A549 (cell line): ENCODE measurements at places on chromosomes 7 and 10. TPM values are rescaled to one million over a fixed set of nuclear protein-coding genes. Genes with fewer than 3 reads are reported as not detected.

DNA sequence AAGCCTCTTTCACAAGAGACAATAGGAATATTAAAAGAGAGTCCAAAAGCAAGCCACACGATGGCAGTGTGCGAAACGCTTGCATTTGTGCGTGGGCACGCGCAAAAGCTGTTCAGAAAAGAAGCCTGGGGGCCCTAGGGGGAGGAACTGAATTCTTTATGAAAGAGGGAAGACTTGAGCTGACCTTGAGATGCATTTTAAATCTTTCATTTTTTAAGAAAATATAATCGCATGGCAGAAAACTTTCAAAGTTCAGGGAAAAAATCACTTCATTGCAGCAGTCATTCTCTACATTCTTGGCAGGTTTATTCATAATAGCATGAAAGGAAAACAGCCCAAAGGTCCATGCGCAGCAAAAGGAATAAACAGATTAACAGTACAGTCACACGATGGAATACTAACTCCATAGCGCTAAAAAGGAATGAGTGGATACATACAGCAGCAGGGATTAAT is 206.5 kb upstream of the PRKCQ start:
- DNase-seq = peak; percentile 54

DNA sequence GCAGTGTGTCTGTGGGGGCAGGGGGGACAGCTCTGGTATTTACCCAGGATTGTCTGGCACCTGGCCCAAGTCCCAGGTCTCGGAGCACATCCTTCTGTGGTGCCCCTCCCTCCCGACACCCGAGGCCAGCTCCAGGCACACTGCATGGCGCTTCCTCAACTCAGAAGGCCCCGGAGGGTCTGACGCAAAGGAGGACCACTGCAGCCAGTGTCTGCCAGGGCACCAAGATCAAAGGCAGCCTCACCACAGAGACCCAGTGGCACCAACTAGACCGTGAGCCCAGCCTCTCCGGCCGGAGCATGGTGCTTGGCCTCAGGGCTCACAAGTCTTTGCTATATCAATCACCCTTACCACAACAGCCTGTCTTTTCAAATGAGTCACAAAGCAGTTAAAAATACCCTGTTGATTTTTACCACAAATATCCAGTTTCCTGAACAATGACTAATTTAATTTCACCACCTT is 99.3 kb upstream of the DDC start:
- no peak for DNase-seq

- no peak for DNase-seq
Observed at GRCh38 chr7:143429770-143430698, 13.2 kb upstream of the TAS2R60 start.

DNA sequence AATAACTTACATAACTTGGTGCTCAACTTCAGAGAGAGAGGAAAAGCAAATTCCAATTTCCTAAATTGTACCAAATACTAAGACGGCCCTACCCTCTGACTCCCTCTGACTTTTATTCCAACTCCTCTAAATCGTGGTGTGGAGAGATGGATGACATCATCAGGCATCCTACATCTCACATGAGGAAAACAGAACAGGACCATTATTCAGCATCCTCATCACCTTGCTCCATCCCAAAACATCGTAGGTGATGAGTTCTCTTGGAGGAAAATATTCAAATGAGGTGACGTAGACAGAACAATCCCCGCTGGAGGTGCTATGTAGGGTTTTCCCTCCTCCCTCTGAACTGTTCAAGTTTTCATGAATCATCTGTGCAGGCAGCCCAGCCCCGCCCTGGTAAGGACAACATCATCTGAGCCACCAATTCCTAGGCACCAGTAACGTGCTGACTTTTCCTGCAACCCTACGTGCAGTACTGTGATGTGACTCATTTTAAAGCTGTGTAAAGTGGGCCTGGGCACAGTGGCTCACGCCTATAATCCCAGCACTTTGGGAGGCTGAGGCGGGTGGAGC is 167.2 kb downstream of the CALN1 start:
- DNase-seq = no peak

- DNase-seq = no peak
Observed at GRCh38 chr7:42102301-42102700, 134.7 kb downstream of the GLI3 start.

DNA sequence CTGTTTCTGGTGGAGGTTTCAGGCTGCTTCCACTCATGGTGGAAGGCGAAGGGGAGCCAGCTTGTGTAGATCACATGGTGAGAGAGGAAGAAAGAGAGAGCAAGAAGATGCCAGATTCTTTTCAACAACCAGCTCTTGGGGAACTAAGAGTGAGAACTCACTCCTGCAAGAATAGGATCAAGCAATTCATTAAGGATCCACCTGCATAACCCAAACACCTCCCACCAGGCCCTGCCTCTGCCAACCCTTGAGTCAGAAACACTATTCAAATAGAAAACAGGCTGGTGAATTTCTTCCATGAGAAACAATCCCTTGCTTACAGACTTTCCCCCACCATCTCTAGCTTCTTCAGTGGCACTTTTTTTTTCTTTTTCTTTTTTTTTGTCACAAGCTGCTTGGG is 317.2 kb downstream of the GPR158 start:
- DNase-seq = no peak

GRCh38 chr7:2271273-2272026 is 29.4 kb downstream of the NUDT1 start:
- DNase-seq = no peak

GRCh38 chr10:28684986-28685580 is 7.8 kb downstream of the BAMBI start:
- no peak for DNase-seq

- no peak for DNase-seq
Observed at GRCh38 chr10:49254150-49254549, 44.8 kb upstream of the C10orf71 start.

DNA sequence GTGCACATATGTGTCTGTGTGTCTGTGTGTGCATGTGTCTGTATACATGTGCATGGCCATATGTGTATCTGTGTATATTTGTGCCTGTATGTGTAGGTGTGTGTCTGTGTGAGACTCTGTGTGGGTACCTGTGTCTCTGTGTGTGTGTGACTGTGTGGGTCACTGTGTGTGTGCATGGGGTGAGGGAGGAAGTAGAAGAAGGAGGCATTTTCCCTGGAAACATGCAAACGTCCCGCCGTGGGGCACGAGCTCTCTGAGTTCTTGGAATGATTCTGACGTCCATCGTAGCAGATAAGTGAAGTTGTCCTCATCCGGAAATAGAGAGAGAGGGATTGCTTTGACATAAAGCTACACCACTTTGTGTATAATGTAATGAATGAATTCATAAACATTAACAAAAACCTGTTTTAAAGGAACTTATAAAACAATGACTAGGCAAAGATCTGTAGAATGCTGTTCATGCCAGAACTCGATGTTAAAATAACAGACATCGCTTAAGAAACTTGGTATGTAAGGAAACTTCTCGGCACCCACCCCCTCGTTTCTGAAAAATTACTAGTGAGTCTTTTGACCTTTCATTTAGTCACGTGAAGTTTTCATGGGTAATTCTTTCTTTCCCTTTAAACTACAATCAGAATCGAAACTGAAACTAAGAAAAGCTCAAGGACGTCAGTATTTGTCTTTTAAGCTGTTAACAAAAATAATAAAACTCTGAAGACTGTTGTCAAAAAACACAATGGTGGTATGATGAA is 43.6 kb upstream of the KLF6 start:
- no peak for DNase-seq

- DNase-seq = no peak
Observed at GRCh38 chr10:115696747-115697146, 576.3 kb downstream of the GFRA1 start.

DNA sequence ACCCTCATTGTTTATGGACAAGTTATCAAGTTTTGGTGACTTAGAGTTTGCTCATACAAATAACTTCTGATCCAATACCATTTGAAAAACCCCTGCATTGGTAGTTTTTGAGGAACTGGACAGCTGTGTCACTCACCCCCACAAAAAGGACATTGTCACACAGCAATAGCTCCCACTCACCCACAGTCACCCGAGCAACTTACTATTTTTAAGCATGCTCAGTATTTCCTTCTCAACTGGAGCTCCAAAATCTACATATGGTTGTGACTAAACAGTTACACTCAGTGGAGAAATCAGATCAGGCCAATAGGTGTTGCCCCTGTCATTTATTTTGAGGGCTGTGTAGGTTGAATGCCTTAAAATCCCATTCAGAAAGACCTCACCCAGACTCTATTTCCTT is 165.2 kb upstream of the AUTS2 start:
- no peak for DNase-seq

GRCh38 chr10:60352105-60352504 is 37.6 kb downstream of the ANK3 start:
- DNase-seq = no peak

GRCh38 chr10:27743877-27744801 is 1.5 kb downstream of the MKX start:
- DNase-seq = no peak

GRCh38 chr10:44006771-44007170 is 358.1 kb upstream of the ZNF32 start:
- no peak for DNase-seq

GRCh38 chr7:112510001-112510742 is 29.4 kb downstream of the LSMEM1 start:
- no peak for DNase-seq

DNA sequence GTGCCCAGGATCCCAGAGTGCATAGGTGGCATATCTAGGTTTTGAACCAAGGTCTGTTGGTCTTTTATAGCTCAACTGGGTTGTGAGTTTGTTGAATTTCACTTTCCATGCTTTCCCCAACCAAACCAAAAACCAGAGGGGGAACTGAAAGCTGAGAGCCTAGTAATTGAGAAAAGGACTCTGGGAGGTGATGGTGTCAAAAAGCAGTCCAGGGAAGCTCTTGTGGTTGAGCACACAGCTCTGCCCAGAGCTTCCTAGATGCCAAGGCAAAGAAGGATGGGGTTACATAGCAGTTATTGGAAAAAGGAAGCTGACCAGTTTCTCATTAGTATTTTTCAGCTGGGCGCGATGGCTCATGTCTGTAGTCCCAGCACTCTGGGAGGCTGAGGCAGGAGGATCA is 9.9 kb downstream of the POR start:
- DNase-seq = no peak

DNA sequence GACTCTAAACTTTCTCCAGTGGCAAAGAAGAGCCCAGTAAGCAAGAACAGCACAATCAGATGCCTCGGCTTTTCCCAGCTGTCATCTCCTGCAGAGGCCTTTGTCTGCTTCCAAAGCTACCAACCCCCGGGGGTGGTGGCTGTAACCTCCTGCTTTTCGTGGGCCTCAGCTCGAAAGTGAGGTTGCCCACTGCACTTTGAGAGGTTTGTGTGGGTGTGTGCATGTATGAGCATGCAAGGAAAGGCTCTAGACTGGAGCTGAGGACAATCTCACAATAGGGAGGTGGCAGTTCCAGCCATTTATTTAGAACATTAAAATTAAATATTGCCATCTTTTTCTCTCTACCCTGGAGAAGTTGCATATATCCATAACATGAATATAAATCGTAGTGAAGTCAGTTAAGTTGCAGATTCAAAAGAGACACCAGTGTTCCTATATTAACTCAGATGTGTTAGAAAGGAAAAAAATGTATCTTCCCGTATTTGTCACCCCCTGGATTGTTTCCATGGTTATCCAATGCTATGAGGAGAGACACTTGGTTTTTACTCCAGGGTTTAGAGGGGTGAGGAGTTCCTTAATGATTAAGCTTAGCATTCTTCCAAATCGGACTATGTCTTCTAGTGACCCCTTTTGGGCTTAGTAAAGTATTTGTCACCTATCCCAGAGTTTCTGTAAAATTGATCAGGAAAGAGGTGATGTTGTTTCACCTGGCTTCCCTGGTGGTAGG is 781.1 kb downstream of the INHBA start:
- DNase-seq = no peak

DNA sequence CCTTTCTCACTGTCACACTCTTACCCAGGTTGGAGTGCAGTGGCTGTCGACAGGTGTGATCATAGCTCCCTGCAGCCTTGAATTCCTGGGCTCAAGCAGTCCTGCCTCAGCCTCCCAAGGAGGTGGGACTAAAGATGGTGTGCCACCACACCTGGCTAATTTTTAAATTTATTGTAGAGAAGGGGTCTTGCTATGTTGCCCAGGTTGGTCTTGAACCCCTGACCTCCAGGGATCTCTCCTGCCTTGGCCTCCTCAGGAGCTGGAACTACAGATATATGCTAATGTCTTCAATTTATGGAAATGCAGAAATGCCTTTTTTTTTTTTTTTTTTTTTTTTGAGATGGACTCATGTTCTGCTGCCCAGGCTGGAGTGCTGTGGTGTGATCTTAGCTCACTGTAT is 42.7 kb downstream of the DNAJB6 start:
- no peak for DNase-seq

DNA sequence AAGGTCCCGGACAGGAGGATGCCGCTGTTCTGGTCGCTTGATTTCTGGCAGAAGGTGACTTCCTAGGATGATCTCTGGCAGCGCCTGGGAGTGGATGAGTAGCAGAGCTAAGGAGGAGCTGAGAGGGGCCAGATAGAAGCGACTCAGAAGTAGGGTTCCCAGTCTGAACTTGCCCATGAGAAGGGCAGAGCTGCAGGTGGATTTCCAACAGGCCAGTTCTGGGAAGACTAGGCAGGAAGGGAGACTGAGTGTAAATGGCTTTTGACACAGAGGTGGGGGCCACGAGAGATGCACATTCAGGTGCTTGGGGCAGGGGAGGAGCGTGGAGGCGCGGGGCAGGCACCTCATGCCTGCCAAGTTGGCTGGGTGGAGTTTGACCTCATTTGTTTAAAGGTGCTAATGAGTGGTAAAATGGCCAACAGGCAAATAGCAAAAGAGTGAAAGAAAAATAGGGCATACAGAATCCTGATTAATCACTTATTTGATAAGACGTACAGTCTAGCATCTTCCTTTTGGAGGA is 58.8 kb downstream of the SHH start:
- no peak for DNase-seq

DNA sequence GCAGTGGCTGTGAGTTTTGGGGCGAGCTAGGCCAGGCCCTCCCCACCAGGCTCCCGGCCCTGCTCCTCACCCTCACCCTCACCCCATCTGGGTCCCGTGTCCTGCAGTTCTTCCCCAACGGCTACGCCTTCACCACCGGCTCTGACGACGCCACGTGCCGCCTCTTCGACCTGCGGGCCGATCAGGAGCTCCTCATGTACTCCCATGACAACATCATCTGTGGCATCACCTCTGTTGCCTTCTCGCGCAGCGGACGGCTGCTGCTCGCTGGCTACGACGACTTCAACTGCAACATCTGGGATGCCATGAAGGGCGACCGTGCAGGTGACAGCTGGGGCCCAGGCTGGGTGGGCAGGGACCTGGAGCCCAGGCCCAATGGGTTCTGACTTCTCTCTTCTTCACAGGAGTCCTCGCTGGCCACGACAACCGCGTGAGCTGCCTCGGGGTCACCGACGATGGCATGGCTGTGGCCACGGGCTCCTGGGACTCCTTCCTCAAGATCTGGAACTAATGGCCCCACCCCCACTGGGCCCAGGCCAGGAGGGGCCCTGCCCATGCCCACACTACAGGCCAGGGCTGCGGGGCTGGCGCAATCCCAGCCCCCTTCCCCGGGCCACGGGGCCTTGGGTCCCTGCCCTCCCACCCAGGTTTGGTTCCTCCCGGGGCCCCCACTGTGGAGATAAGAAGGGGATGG is 4.9 kb downstream of the GNB2 start:
- no peak for DNase-seq

GRCh38 chr10:97676770-97677581 is 10.1 kb downstream of the AVPI1 start:
- DNase-seq = peak; percentile 77

The ATG9B gene
- 0.17 to 0.23 TPM (median 0.21 TPM) in 3 replicates for polyA plus RNA-seq

The CAMK1D gene
- 6.5 to 7.5 TPM (median 6.6 TPM) in 3 replicates for polyA plus RNA-seq

The NRP1 gene
- 115 to 147 TPM (median 121 TPM) in 3 replicates for polyA plus RNA-seq

The SLC26A5 gene
- polyA plus RNA-seq = not detected in 3 replicates

The ASZ1 gene
- polyA plus RNA-seq = not detected in 3 replicates

The KCNIP2 gene
- polyA plus RNA-seq = 1.1 to 1.7 TPM (median 1.3 TPM) in 3 replicates

The CTAGE6 gene
- not detected in 3 replicates for polyA plus RNA-seq
